WTC11 (cell line): ENCODE measurements at places on chromosomes 6 and 20.

DNA sequence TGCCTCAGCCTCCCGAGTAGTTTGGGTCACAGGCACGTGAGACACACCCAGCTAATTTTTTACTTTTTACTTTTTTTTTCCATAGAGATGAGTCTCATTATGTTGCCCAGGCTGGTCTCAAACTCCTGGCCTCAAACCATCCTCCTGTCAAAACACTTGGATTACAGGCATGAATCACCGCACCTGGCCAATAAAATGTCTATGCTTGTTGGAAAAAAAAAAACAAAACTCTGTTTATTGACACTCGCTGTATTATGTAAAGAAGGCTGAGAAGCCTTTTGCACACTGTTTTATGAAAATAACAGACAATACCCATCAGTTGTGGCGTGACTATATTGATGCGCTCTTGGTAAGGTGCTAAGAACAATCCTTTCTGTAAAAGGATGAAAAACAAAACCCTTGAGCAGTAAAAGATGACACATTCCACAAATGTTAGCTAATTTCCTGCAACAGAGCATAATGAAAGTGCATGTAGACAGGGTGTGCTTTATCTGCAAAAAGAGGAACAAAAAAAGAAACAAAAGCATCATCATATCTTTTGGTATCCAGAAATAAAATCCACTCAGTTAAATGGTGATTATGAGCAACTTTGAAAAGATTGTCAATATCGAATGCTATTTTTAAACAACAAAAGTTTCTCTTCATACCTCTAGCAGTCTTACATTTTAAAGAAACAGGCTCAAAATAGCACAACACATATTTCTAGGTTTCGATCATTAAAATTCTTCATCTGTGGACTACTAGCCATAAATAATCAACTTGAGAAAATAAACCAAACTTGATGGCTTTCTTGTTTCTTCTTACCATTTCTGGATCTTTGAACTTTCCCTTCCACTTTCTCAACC, 108.3 kb upstream of the PHACTR1 start:
- no peak for DNase-seq

- no peak for DNase-seq
Observed at GRCh38 chr20:20370094-20370575, 2.2 kb downstream of the INSM1 start.

- no peak for DNase-seq
Observed at GRCh38 chr20:59812286-59813125, 120.9 kb downstream of the SYCP2 start.

DNA sequence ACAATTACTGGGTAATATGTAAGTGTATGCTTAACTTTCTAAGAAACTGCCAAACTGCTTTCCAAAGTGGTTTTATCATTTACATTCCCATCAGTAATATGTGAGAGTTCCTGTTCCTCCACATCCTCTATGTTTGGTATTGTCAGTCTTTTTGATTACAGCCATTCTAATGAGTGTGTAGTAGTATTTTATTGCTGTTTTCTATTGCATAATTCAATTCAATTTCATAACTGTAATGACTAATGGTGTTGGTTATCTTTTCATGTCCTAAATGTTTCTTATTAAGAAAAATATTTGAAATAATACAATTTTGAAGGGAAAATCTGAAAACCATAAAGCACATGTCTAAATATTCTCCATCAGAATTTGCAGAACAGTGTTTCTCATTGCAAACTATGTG, 119.3 kb downstream of the MAP3K7 start:
- DNase-seq, result no peak

DNA sequence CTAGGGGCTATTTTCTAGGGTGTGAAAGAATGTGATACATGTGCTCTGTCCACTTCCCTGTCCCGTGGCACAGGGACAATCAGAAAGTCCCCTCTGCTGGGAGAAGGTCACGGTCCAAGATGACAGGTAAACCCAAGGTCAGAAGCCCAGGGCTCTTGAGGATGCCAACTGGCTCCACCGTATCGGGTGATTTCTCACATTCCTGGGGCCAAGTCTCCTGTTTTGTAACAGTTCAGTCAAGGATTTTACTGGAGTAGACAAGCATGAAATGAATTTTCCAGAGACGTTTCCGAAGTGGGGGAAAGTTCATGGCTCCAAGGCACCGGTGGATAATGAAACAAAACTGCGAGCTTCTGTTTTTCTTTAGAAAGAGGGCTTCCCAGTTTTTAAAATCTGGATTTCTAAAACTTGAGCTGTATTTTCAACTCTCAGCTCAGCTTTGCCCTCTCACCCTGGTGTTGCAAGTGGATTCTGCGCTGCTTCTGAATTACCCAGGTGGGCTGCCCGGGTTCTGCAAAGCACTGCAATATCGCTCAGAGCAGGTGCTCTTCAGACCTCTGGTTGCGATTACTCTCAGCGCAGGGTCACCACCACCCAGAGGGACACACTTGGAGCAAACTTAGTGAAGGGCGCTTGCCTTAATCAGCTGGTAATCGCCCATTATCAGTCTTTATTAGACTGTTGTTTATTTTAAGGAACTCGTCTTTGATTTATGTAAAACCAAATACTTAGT, 64.4 kb upstream of the TMEM170B start:
- DNase-seq, result no peak

GRCh38 chr20:29409833-29410805, 1847.3 kb upstream of the DEFB115 start:
- DNase-seq, result no peak

GRCh38 chr6:5046430-5046829, 38.7 kb upstream of the PPP1R3G start:
- DNase-seq, result no peak
